ENCODE measurements at places on chromosomes 12 and 14. TPM values are rescaled to one million over a fixed set of nuclear protein-coding genes. Genes with fewer than 3 reads are reported as not detected.

Gene NOVA1
- 12.9 TPM for polyA plus RNA-seq

Gene OR4E2
- not detected for polyA plus RNA-seq

Gene MANSC1
- 10.3 TPM for polyA plus RNA-seq

Gene SAV1
- polyA plus RNA-seq = 24.6 TPM

Gene LARP4
- polyA plus RNA-seq = 23.3 TPM

Measured in hindlimb muscle (tissue), 1 donor.